ENCODE measurements at places on chromosomes 3 and 15. TPM values are rescaled to one million over a fixed set of nuclear protein-coding genes. Genes with fewer than 3 reads are reported as not detected.

GRCh38 chr15:67244971-67245478 lies 9.4 kb downstream of the AAGAB start:
- DNase-seq, result peak; percentile 58

- DNase-seq, result peak; percentile 76
These were observed 129.3 kb upstream of the IGF1R start for GRCh38 chr15:98518823-98519561.

DNA sequence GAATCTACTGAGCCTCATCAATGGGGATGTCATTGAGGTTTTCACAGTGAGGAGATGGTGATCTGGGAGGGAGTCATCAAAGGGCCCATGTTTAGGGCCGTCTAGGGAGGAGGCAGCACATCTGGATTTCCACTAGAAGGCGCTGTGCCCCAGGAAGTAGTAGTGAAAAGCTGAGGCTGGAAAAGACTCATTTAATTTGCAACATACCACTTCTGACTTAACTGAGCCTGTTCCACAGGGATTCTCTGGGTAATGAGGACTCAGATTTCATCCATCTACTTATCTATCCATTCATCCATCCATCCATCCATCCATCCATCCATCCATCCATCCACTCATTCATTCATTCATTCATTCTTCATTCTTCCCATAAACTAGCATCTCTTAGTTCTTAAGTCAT lies 17.4 kb upstream of the SHF start:
- peak; percentile 69 for DNase-seq

The ZNF660 gene
- 0.59 TPM for polyA plus RNA-seq

The LDHAL6B gene
- not detected for polyA plus RNA-seq

All from IMR-90 (cell line).